Large intestine (tissue), 12 donors: ENCODE measurements at places on chromosomes 12 and 14.

DNA sequence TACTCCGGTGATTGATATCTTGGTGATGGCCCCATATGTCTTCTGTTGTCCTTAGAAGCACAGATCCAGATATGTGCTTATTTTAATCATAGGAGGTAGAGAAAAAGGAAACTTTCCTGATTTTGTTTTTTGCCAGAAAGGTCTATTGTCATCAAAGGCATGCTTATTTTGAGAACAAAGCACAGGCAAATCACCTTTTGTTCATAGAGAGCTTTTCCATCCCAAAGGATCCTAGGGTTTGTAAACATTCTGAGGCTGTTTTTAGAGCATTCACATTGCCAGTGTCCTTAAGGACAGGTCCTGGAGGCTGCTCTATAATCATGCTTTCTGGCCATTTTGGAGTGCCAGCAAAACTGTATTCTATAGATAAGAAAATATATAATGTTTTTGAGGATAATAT, 148.5 kb upstream of the SEL1L start:
- no peak for DNase-seq

DNA sequence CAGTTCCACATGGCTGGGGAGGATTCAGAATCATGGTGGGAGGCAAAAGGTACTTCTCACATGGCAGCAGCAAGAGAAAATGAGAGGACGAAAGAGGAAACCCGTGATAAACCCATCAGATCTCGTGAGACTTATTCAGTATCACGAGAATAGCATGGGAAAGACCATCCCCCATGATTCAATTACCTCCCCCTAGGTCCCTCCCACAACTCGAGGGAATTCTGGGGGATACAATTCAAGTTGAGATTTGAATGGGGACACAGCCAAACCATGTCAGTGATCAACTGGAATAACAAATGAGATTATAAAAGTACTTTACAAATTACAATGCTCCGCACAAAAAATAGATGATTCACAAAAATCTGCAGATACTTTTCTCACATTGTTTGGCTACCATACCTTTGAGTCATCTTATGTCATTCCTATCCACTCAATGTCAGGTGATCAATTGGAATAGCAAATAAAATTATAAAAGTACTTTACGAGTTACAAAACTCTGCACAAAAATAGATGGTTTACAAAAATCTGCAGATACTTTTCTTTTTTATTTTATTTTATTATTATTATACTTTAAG, 338.9 kb downstream of the C12orf50 start:
- DNase-seq: no peak

DNA sequence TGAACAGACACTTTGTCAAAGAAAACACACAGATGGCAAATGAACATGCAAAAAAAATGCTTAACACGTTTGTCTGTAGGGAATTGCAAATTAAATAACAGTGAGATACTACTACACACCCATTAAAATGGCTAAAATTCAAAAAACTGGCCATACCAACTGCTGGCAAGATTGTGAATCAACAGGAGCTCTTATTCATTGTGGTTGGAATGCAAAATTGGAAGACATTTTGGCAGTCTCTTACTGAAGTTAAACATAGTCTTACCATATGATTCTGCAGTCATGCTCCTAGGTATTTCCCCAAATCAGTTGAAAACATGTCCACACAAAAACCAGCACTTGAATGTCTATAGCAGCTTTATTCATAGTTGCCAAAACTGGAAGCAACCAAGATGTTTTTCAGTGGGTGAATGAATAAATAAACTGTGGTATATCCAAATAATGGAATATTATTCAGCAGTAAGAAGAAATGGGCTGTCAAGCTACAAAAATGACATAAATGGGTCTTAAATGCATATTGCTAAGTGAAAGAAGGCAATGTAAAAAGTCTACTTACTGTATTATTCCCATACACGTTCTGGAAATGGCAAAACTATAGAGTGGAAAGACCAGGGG, 91.4 kb downstream of the PLEKHA5 start:
- no peak for DNase-seq

GRCh38 chr12:18267427-18268099, 6.2 kb downstream of the PIK3C2G start:
- DNase-seq: no peak

DNA sequence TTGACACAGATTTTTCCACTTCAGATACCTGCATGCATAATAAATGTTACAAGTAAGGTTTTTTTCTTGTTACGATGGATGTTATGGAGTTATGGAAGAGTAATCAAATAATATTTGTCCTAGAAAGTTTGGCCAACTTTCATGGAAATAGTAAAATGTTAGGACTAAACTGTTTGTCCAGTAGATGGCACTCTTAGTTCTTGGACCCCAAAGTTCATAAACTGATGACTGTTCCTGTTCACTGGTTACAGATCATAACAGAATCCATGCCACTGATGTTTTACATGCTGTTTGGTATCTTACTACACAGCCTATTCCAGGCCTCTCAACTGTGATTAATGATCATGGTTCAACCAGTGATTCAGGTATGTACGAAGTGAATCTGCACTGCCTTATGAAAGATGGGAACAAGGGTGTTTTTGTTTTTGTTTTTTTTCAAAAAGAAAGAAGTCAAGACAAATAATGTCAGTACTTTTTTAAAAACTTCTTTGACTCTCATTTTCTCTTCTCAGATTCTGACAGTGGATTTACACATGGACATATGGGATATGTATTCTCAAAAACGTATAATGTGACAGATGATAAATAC, 48.8 kb upstream of the SLCO1C1 start:
- peak; percentile 18 for DNase-seq

DNA sequence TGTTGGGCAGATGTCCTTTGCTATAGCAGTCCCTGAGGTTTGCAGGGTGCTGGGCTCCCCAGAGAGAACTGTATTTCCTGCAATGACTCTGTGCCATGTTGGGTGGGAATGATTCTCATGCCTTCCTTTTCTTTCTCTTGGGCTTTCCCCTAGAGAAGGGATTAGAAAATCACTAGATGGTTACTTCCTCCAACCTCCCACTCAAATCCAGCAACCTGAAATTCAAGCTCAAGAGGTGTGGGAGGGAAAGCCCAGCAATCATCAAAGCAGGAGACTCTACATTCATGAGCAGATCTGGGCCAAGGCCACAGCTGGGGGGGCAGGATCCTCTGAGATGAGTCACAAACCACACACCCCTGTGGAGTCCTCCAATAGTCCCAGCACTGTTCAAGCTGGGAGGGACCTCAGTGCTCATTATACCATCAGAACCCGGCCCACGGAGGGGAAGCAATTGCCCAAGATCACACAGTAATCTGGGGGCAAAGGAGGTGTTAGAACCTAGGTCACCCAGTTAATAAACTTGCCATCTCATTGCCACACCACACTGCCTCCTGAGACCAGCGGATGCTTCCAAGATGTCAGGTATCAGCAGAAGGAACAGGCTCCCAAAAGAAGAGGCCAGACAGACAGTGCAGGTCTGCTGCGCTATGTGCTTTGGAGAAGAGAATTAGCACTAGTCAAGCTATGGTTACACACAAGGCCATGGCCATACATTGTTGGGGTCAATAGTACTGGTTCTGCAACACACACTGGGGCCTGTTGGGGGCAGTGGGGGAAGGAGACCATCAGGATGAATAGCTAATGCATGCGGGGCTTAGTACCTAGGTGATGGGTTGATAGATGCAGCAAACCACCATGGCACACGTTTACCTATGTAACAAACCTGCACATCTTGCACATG, 65.7 kb downstream of the TTC9 start:
- no peak for DNase-seq

DNA sequence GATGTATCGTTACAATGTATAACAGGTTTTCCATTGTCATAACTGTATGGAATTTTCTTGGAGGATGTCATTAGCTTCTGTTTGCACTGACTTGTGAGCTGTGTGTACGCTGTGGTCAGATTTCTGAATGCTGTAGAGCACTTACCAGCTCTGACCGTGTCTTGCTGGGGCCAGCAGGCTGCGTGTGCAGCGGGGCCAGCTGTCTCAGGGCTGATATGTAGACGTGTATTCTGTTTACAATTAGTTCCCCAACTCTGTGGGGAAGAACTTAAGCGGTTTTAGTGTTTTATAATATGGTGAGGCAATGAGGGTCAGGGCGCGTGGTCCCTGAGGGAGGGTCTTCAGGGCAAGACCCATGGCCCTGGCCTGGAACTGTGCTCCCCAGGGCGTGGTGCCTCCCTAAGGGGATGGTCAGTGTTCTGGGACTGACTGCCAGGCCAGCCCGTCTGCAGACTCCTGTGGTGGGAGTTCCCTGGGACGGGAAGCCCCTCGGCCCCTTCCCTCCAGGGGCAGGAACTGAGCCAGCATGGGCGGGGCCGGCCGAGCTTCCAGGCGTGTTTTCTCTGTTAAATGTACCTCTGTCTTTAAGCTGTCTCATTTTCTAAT, 18.7 kb downstream of the XRCC3 start:
- peak; percentile 43 for DNase-seq

GRCh38 chr12:125053821-125054220, 11.4 kb upstream of the AACS start:
- no peak for DNase-seq

DNA sequence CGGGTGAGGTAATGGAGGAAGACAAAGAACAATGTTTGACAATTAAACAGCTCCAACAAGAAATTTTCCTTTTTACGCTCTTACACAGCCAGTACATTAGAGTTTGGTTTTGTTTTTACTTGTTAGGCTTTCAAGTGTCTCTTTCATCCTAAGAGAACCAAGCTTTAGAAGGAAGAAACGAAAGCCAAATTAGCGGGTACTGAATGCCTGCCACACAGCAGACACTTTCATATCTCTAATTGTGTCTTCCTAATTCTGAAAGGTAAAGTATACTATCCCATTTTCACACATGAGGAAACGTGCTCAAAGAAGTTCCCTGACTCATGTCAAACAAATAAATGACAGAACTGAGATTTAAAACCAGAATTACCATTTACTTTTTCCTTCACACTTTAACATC, 65.0 kb downstream of the CDK17 start:
- DNase-seq: no peak

DNA sequence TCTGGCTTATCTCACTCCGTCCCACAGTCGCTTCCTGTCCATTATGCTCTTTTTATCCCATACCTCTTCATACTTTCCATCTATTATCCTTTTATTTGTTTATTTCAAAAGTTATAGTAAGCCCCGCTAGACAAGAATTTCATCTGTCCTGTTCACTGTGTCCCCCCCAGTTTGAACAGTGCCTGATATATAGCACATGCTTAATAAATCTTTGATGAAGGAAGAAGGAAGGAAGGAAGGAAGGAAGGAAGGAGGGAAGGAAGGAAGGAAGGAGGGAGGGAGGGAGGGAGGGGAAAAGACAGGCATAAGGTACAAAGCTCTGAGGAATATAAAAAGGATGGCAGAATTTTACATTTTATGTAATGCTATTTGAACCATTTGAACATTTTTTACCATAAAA, 324.7 kb downstream of the GXYLT1 start:
- no peak for DNase-seq

DNA sequence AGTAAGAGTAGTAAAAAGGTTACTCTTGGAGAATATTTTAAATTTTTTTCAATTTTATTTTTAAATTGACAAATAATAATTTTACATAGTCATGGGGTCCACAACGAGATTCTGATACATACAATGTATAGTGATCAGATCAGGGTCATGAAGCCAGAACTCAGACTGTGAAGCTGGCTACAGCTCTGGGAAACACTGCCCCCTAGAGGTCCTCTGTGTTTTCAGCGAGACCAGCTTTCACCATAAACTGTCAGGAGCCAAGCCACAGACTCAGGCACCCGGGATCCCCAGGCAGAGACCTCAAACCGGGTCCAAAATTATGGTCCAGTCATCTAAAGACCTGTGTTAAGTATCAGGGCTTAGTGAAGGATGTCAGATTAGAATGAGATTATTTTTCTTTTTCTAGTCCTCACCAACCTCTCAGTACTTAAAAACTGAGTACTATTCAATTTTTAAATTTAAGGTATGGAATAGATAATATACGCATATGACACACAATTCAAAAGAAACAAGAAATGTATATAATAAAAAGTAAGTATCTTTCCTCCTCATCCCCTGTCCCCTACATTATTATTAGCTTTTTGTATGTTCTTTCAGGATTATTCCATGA, 397.1 kb downstream of the MDGA2 start:
- DNase-seq: peak; percentile 25

DNA sequence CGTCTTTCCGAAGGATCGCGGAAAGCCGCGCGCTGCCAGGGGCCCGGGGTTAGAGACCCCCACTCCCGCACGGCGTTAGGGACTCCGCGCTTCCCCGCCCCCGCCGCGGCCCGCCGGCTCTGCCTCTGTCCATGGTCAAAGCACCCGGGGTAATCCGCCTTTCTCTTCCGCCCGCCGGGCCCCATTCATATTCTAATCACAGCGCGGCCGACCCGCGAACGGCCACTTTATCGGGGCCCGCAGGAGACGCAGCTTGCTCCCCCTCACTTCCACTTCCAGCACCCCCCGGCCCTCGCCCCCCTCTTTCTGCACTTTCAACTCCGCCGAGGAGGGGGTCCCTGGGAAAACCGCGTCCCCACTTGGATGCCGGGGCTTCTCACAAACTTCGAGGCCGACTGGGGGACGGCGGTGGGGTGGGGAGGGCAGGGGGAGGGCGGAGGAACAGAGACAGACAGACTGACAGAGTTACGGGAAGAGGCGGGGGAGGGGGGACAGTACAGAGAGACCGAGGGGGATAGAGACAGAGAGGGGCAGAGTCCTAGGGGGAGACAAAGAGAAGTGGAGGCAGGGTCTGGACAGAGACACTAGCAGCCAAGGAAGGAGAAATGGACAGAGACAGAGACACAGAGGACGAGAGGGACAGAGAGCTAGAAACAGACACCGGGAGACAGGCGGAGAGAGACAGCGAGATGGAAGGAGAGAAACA, 1.1 kb upstream of the RFX4 start:
- DNase-seq: peak; percentile 14

- DNase-seq: peak; percentile 41
These were observed 949 bp upstream of the SDR9C7 start for GRCh38 chr12:56935157-56935556.
